Activated B cell treated with CpG ODN at 0.5 μM for 24 hours (primary cell): ENCODE measurements at places on chromosomes 6 and 20. TPM values are rescaled to one million over a fixed set of nuclear protein-coding genes. Genes with fewer than 3 reads are reported as not detected.

The FAM50B gene
- 7.6 and 8.1 TPM in 2 replicates for total RNA-seq

The MOG gene
- total RNA-seq, result not detected in 2 replicates

- no peaks in the 10 kb centered on the region for H3K27me3 ChIP-seq
- H3K4me1 ChIP-seq, result no peaks in the 10 kb centered on the region
- no peak overlapping the region for H3K4me3 ChIP-seq
- H3K36me3 ChIP-seq, result no peaks in the 10 kb centered on the region
- DNase-seq, result no peak
- no peak overlapping the region for H3K27ac ChIP-seq
These were observed 33.8 kb upstream of the PLCB4 start for GRCh38 chr20:9035126-9035525.

DNA sequence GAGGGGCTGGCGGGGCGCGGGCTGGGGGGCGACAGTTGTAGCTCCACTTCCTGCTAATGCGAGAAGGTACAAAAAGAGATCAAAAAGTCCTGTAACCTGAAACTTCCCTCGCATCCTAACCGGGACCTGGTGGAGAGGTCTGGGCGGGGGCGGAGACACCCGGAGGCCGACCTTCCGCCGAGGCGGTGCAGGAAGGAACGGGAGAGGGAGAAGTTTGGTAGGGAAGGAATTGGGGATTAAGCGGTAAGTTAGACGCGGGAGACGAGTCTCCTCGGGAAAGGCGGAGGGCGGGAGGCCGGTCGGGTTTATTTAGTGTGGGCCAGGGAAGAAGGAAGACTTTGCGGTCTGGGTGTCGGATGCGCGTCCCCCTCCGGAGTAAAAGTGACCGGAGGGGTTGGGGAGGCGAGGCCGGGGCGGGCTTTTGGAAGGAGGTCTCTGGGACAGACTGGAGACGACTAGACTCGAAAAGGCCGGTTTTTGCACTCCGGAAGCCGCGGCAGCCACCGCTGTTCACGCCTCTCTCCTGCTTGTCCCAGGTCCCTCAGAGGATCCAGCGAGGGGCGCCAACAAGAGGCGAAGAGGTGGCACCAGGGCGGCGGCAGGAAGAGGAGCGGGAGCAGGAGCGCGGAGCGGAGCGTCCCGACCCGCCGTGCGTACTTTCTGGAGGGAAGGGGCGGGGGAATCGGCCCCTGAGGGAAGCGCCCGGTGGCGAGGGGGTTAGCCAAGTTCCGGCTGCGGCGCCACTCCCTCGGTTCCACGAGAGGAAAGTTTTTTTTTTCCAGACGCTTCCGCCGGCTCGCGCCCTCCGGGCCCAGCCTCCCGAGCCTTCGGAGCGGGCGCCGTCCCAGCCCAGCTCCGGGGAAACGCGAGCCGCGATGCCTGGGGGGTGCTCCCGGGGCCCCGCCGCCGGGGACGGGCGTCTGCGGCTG lies 734 bp downstream of the TPBG start:
- H3K27ac ChIP-seq, result no peak overlapping the region
- H3K27me3 ChIP-seq, result peaks cover 43% of the 10 kb centered on the region
- no peaks in the 10 kb centered on the region for H3K36me3 ChIP-seq
- no peak for DNase-seq
- peak overlapping the region; percentile 70 for H3K4me3 ChIP-seq

DNA sequence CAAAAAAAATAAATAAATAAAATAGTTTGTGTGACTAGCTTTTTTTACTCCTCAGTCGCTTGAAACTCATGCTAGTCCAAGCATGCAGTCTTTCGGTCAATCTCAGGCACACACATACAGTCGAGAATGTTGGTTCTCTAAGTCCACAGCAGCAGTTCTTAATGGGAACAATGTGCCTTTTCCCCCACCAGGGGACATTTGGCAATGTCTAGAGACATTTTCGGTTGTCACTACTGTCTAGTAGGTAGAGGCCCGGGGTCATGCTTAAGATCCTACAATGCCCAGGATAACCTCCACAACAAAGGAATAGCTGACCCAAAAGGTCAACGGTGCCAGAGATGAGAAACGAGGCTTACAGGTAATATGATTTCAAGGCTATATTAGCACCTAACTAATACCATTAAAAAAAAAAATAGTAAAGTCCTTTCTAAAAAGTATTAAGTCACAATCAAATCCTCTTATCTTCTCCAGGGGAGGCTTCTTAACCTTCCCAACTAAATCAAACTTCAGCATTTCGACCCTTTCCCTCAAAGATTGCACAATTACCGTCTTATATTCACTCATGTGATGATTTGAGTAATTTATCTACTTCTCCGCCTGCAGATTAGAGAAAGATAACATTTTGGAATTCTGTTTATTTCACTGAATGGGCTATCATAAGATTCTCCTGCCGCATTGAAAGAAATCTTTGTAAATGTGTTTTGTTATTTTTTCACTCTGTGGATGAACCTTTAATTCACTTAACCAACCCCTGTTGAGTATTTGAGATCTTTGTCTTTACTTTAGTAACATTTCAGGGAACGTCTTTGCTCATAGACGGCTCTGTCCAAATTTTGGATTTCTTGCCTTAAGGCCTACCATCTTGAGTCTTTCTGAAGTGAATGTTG lies 8.1 kb upstream of the SALL4 start:
- no peaks in the 10 kb centered on the region for H3K4me1 ChIP-seq
- no peak overlapping the region for H3K4me3 ChIP-seq
- H3K27ac ChIP-seq, result no peak overlapping the region
- no peak for DNase-seq

- peaks cover 13% of the 10 kb centered on the region for H3K4me1 ChIP-seq
- no peaks in the 10 kb centered on the region for H3K27me3 ChIP-seq
- H3K36me3 ChIP-seq, result peaks cover 56% of the 10 kb centered on the region
- DNase-seq, result no peak
- H3K4me3 ChIP-seq, result no peak overlapping the region
These were observed 66.9 kb downstream of the COL19A1 start for GRCh38 chr6:69933239-69933638.
